ENCODE measurements at places on chromosomes 12 and 14. TPM values are rescaled to one million over a fixed set of nuclear protein-coding genes. Genes with fewer than 3 reads are reported as not detected.

The OTOGL gene
- total RNA-seq: not detected

The SLCO1B1 gene
- 0.39 TPM for total RNA-seq

The SLC4A8 gene
- 1.7 TPM for total RNA-seq

The RND1 gene
- 5.8 TPM for total RNA-seq

The DRAM1 gene
- total RNA-seq: 19.8 TPM

The INSM2 gene
- total RNA-seq: not detected

All from A549 treated with Mapracorat at 1 μM for 4 hours (cell line).